ENCODE measurements at places on chromosomes 1 and 21.

- no peak for DNase-seq
Measured at GRCh38 chr1:6007318-6008083, 15.3 kb upstream of the NPHP4 start.

GRCh38 chr1:219752645-219753044, 139.7 kb upstream of the ZC3H11B start:
- no peak for DNase-seq

DNA sequence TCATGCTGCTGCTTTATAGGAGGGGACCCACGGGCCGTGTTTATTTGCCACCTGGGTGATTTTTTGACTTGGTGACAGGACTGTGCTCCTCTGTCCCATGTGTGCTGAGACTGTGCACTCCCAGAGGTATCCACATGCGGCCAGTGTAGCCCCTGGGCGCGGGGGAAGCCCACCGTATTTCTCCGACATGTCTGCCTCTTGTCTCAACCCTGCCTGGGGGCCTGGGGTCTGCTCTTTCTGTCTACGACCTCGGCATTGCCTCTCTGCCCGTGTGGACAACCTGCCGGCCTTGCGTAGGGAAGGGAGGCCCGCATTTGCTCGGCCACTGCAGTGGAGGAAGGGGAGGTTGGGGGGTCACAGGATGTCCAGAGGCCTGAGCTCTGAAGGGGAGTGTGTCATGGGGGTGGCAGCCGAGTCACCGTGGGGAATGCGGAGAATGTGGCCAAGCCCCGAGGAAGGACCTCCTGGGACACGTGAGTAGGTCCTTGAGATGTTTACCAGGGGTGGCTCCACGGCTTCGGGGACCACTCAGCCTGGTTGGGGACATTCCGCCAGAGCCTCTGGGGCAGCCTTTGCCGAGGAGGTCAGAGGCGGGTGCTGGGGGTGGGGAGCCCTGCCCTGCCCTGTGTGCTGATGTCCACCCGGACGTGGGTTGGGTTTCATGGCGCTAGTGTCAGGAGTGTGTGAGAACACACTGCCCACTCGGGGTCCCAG, 11.0 kb downstream of the PRKCZ start:
- DNase-seq = no peak

- DNase-seq = peak; percentile 16
Measured at GRCh38 chr1:233394860-233395717, 67.6 kb downstream of the MAP3K21 start.

DNA sequence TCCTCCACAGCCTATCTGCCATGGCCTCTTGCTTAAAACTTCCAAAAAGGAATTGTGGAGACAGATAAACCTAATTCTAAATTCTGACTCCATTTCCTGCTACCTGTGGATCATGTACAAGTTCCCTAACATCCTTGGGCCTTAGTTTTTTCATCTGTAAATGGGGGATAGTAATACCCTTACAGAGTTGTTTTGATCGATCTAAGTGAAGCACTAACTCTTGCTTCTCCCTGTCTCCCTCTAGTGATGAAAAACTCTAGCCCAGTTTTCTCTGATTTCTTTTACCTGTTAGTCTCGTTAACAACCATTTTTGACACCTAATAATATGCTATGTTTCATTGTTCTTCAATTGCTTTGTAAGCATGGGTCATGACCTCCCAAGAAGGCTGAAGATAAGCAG, 65.9 kb downstream of the TM2D1 start:
- no peak for DNase-seq

Measured in germinal center (tissue), 1 donor.